ENCODE measurements at places on chromosomes 2 and 18. TPM values are rescaled to one million over a fixed set of nuclear protein-coding genes. Genes with fewer than 3 reads are reported as not detected.

- DNase-seq, result no peak
These were observed 412.1 kb upstream of the MYT1L start for GRCh38 chr2:2743164-2743571.

Gene HOXD10
- total RNA-seq, result 33.5 TPM

DNA sequence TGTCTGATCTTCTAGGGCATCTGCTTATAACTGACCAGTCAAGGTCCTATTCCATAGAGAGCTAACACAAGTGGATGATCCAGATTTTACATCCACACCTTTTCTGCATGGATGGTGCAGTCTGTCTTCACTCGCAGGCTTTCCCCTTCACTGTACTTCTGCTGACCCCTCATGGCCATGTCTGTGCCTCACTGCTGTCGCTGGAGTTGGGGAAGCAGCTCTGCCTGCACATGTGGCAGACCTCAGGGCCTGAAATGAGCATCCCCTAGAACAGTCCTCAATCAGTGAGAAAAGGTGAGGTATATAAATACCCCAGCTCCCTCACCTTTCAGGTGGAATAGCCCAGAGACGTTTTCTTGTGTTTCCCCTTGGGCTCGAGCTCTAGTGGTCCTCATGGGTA, 233.8 kb downstream of the ANKRD36B start:
- DNase-seq, result no peak

- no peak for DNase-seq
These were observed 47.4 kb downstream of the PSMG2 start for GRCh38 chr18:12750076-12750714.

Gene TSPYL6
- not detected for total RNA-seq

DNA sequence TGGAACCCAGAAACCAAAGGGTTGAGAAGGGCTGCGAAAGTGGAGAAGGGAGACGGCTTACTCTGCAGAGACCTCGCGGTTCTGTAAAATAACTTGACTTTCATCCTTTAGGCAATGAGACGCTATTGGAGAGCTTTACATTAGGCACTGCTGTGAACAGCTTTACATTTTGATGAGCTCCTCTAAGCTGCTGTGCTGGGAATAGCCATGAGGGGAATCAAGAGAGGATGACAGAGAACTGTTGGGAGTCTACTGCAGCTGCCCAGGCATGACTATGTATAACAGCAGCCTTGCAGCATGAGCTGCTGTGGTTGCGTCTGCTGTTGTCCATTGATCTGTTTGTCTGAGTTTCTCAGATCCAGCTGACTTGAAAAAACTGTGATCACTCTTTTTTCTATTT, 310.8 kb upstream of the MAP2 start:
- DNase-seq, result no peak

GRCh38 chr2:241519669-241520068, 11.3 kb upstream of the STK25 start:
- DNase-seq, result no peak

Gene CD226
- total RNA-seq, result 0.25 TPM

- DNase-seq, result no peak
These were observed 143.7 kb downstream of the CERS6 start for GRCh38 chr2:168599738-168600137.

DNA sequence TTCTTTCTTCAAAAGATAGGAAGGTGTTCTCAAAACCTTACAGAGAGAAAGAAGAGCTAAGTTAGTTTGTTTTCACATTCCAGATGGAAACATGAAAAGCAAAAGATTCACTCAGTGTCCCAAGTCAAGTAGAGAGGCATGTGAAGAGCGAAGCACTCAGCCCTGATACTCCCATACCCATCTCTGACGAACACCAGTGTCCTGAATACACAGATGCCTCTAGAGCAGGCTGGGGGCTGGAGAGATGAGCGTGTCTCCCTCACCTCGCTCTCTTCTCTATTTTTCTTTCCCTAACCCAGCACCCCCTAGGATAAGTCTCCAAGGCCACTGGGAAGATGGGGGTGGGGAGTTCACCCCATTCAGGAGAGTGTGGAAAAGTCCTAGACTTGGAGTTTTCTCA, 227.8 kb downstream of the TMEM163 start:
- no peak for DNase-seq

Gene NYAP2
- not detected for total RNA-seq

GRCh38 chr2:37167636-37168180, 10.9 kb upstream of the EIF2AK2 start:
- peak; percentile 25 for DNase-seq

DNA sequence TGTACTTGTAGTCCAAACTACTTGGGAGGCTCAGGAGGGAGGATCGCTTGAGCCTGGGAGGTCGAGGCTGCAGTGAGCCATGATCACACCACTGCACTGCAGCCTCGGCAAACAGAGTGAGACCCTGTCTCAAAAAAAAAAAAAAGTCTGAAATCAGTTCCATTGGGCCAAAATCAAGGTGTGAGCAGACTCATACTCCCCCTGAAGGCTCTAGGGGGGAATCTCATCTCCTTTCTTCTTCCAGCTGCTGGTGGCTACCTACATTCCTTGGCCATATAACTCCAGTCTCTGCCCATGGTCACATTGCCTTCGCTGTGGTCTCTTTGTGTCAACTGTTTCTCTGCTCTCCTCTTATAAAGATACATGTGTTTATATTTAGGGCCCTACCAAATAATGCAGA, 234.0 kb downstream of the LRRTM1 start:
- DNase-seq, result no peak

DNA sequence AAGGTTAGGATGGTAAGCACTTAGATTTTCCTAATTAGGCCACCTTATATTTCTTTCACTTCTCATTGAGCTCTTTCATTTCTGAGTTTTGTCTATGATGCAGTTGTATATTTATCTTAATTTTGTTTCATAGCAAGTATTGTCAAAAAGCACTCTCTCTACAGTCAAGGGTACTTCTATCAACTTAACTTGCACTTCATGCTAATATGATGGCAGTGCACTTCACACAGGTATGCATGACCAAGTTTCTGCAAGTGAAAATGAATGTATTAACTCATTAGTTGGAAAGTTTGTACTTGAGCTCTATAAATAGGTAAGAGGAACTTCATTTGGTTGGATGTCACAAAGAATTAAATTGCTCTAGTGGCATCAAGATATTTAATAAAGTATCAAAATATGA, 51.5 kb upstream of the CDH19 start:
- DNase-seq, result no peak

DNA sequence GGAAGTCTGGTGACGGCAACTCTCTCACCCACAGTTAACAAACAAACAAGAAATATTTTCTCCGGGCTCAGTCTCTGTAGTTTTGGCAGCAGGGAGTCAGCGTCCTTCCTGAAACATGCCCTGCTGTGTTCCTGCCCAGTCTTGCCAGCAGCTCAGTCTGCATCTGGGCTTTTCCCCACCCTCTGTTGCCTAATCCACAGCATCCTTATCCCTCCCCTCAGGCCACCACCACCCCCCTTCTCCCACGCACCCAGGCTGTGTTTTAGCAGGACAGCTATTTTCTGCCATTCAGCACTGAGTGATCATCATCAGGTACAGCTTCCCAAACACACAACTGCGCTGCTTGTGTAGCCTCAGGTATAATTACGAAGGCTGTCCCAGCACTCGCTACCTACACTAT, 168.2 kb downstream of the DPP10 start:
- DNase-seq, result no peak

- no peak for DNase-seq
These were observed 11.2 kb upstream of the SPRED2 start for GRCh38 chr2:65443509-65444186.

Gene CCDC195
- not detected for total RNA-seq

- DNase-seq, result no peak
These were observed 80.1 kb downstream of the LAMA1 start for GRCh38 chr18:7037470-7037869.

- peak; percentile 87 for DNase-seq
These were observed 47.6 kb upstream of the GPC1 start for GRCh38 chr2:240387669-240388358.

GRCh38 chr2:127619877-127620705, 25.9 kb upstream of the GPR17 start:
- DNase-seq, result no peak

GRCh38 chr2:238667008-238667407, 180.9 kb upstream of the TWIST2 start:
- DNase-seq, result no peak

DNA sequence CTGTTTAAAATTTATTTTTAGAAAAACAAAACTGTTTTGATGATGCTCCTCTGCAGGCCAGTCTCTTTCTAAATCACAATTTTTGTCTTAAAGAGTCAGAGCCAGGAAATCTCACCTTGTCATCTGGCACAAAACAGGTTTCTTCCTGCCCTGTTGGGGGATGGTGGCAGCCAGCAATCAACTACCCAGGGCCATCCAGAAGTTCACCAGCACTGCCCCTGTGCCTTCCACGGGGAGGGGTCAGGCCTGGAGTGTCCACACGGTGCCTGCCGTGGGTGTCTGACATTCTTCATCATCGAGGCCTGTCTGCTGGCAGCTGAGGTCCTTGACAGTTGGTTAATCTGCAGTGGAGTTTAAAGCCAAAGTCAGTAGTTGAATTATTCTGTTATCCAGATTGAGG, 40.0 kb upstream of the BMP10 start:
- no peak for DNase-seq

- no peak for DNase-seq
These were observed 44.6 kb downstream of the TANK start for GRCh38 chr2:161204846-161205245.

Gene CRYGD
- not detected for total RNA-seq

DNA sequence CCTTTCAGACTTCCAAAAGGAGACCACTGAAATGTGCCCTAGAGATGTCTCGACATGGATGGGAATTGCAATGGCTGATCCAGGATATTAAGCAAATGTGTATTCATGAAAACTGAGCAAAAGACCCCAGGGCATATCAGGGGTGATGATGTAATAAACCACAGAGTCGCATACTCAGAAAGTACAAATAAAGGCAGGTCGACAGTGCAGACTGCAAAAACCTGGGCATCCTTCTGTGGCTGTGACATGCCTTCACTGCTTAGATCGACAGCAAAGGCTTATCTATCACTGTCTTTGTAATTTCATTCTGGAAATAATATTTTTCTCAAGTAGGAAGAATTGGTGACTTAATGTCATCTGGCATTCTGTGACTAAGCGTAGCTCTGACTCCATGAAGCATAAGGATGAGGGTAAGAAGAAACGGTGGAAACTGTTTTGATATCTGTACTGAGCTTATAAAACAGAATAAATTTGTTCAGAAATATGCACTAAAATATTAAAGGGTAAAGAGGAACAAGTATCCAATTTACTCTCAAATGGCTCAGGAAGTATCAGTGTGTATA, 115.6 kb upstream of the NRP2 start:
- DNase-seq, result no peak

- DNase-seq, result no peak
These were observed 237.5 kb upstream of the CHAC2 start for GRCh38 chr2:53530126-53530525.

Gene ALPP
- total RNA-seq, result not detected

- DNase-seq, result no peak
These were observed 53.9 kb downstream of the NCK2 start for GRCh38 chr2:105798595-105798994.

- DNase-seq, result no peak
These were observed 53.0 kb upstream of the GALNT3 start for GRCh38 chr2:165847001-165847400.

DNA sequence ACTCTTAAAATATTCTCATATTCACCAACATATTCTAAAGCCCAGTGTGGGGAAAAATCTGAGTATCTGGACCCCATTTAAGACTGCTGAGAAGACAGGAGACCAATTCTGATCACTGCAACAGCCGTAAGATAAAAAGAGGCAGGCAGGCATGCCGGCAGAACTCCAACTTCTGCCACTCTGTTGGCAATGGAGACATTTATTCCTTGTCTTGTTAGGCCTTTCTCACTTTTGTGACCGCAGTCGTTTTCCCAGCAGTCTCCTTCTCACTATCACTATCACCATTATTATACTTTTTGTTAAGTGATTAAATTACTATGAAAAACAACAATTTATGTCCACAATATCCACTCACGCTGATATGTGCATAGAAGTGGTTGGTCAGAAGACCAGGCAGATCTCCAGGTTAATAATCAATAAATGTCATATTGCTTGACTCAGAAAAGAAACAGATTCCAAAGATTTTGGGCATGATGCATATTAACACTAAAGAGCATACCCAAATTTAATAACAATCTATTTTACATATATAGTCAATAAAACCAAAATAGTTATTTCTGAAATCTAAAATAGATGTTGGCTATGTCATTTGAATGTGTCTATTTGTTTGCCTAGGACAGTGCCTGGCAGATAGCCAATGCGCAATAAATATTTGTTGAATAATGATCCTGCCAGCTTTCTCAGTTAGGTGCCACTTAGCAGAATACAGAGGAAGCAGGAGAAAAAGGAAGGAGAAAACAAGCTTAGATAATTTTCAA, 38.2 kb downstream of the SESTD1 start:
- DNase-seq, result no peak

- peak; percentile 76 for DNase-seq
These were observed 77.9 kb upstream of the FZD7 start for GRCh38 chr2:201955702-201956141.

GRCh38 chr2:85549095-85549494, 10.1 kb downstream of the MAT2A start:
- DNase-seq, result no peak

DNA sequence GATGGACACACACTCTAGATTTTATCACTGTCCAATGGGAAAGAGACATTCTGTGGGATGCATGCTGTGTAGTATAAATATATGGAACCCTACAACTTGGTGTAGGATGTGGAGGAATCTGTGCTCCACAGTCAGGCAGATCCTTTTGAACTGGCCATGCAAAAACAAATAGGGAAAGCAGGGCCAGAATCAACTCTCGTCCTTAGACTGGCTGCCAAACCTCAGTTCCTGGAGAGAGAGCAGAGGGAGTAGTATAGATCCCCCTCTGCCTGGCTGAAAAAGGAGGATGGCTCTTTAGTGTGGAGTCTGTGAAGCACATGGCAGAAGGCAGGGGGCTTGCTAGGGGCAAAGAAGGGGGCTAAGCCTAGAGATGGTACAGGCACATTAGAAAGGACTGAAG, 84.7 kb downstream of the LYPD6 start:
- DNase-seq, result no peak

- DNase-seq, result no peak
These were observed 7.8 kb downstream of the RAX start for GRCh38 chr18:59265246-59265973.

Gene SANBR
- 14.6 TPM for total RNA-seq

DNA sequence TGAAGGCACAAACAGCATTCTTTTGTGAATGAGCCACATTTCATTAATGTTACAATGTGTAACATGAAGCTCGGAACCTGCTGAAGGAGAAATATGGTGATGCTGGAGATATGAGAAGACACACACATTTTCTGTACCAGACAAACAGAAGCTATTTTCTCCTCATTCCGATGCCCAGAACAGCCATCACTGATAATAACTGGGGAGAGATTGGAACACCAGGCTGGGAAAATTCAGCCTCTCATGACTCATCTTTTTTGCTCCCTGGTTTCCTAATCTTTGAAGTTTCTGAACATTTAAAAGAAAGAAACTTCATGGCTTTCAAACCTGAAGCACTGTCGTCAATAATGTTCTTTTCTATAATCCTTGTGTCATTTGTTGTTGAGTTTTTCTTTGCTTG, 110.9 kb downstream of the LYPD6 start:
- DNase-seq, result no peak

GRCh38 chr2:200966770-200967169, 3.3 kb upstream of the ORC2 start:
- DNase-seq, result peak; percentile 61

- no peak for DNase-seq
These were observed 4.1 kb downstream of the NEMP2 start for GRCh38 chr2:190530248-190530900.

Gene SYT4
- not detected for total RNA-seq

- peak; percentile 81 for DNase-seq
These were observed 3.6 kb upstream of the ARL4C start for GRCh38 chr2:234500394-234501006.

Gene ICOS
- not detected for total RNA-seq
